ENCODE measurements at places on chromosomes 6 and 20.
A peak's percentile ranks its signal among the peaks of the same experiment; 100 is the strongest.

DNA sequence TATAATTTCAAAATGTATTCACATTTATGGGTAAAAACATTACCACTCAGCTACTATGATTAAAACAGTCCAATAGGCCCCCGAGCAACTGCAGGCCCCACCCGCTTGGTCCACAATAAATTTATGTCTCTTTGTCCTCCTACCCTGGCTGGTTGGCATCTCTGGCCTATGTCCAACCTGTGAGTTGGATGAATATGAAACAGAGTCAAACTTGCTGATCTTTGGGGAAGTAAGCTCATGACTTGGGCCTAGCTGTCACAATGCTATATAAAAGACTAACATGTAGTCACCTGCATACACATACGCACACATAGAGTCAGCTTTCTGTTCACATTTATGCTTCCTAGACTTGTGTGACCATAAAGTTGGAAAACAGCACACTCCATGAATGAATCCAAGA, 20.5 kb downstream of the MAP7 start:
- DNase-seq = no peak

- DNase-seq = no peak
Observed at GRCh38 chr6:22882581-22882980, 313.2 kb downstream of the HDGFL1 start.

GRCh38 chr6:158756977-158757752, 62.0 kb downstream of the EZR start:
- no peak for DNase-seq

DNA sequence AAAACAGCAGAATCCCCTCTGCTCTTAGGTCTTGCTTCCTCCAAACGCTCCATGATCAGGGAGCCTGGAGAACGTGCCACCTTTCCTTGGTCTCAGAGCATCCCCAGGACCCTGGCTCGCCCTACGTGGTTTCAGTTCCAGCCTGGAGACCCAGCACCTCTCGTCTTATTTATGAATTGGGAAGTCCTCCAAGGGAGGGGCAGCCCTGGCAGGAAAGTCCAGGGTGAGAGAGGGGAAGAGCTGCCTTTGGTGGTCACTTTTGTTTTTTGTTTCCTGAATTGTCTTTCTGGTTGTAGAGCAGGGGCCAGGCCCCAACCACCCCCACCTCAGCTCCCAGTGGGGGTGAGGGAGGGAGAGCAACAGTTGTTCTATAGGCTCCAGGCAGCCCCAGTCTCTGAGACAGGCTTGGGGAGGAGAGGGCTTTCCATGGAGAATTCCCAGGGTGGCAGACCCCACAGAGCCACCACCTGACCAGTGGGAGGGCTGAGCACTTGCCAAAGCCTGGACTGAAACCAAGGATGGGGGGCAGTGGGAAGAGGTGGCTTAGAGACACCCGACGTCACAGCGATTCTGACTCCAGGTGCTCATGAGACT, 88.8 kb downstream of the PRND start:
- no peak for DNase-seq

DNA sequence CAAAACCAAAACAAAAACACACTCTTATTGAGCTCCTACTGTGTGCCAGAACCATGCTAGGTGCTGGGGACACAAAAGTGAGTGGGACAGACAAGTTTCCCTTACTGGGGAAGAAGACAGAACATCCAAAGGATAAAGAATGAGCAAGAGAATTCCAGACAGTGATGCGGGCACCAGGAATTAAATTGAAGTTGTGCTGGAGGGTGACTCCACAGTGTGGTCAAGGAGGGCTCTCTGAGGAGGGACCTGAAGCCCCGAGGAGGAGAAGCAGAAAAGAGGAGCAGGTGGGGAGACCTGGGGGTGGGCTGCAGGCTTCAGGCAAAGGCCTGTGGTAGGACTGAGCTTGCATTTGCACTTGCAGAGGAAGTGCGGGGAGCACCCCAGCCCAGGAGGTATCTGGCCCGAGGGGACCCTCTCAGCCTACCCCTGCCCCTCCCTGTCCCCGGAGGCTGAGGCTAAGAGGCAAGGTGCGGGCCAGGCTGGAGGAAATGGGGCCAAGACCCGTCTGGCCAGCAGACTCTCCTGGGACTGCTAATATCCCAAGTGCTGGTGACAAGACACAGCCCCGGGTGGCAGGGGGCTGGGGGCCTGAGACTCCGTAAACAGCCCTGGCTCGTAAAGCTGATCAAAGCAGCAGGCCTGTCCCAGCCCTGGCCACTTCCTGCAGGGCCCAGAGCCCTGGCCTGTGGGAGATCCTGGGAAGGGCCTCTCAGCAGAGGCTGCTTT, 57.1 kb downstream of the SNAI1 start:
- DNase-seq = no peak

DNA sequence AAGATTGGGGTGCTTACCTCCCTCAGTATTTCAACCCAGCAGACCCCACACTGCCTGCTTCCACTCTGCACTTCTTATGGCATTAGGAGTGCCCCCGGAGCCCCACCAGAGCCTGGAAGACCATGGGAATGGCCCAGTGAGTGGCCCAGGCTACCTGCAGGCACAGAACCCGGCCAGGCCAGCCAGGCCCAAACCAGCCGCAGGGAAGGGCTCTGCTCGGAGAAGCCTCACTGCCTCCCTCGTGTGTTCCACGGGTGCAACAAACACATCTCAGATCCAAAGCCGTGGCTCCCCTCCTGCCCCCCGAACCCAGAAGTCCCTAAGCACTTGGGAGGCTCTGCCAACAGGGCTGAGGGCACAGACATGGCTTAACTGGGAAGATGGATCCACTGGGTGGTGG, 283.9 kb downstream of the CDH4 start:
- no peak for DNase-seq

GRCh38 chr6:110404607-110405006, 10.8 kb downstream of the DDO start:
- DNase-seq = no peak

DNA sequence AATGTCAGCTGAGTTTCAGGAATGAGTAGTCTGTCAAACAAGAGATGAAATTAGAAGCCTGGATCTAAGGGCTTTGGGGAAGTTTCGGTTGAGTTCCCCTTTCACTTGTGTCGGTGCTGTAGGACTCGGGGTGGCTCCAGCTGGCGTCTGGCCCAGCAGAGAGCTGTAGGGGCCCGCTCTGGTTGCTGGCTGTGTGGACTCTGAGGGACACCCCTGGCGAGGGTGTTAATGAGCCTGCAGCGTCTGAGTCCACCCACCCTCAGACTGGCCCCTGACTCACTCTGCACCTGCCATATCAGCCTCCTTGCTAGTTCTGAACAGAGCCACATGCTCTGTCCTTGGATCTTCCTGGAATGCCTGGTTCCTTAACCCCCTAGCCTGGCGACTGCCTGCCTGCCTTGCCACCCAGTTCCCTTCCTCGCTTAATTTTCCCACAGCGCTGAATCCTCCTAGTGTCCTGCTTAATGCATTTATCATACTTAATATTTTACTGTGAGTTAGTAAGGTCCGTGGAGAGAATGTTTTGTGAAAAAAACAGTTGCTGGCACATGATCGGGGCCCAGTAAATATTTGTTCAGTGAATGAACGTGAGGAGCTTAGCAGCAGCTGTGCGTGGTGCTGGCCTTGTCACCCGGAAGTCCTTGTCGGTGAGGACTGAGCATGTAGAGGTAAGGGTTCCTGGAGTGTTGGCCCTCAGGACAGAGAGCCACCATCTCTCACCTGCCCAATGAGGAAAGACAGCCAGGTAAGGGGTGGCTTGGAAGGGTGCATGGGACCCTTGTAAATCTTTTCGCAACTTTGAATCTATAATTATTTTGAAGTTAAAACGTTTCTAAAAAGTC, 1.6 kb downstream of the DNAJC5 start:
- peak; percentile 65 for DNase-seq

- no peak for DNase-seq
Observed at GRCh38 chr6:65988006-65988405, 281.0 kb upstream of the EYS start.

DNA sequence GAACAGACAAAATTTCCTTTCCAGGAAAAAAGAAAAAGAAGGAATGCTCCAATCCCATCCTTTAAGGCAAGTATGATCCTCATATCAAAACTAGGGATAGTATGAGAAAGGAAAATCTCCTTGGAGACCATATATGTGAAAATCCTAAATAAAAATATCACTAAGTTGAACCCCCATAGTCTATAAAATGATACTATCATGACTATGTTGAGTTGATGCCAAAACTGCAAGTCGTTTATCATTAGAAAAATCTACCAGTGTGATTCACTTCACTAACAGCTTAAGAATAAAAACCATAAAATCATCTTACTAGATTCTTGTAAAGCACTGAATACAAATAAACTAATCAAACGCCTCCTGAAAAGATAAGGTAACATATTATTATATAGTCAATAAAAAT, 76.6 kb upstream of the STXBP5 start:
- DNase-seq = no peak

GRCh38 chr6:65199121-65199520, 507.9 kb downstream of the EYS start:
- DNase-seq = no peak

- no peak for DNase-seq
Observed at GRCh38 chr20:43844778-43845614, 69.7 kb upstream of the TOX2 start.

DNA sequence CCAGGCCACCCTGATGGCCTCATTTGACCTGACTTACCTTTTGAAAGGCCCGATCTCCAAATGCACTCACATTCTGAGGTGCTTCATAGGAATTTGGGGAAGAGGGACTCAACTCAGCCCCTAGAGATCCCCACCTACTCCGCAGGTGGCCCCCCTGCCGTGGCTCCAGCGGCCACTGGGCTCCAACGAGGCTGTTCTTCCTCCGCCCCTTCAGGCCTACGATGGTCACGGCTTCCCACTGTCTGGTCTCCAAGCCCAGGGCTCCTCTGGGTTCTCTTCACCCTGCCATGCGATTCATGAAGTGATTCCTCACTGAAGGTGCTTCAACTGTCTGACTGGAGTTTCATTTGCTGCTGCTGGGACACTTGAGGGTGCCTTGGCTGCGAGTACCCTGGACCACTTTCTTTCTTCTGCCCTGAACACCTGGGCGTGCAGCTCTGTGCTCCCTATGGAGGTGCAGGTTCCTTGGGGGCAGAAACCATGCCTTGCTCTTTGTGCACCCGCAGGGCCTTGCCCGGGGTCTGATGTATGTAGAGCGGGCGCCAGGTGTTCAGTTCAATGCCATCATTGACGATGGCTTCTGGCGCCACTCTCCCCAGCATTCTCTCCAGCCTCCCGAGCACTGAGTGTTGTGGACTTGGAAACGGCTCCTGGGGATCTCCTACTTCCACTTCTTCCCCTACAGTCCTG, 10.0 kb upstream of the DUSP22 start:
- no peak for DNase-seq

DNA sequence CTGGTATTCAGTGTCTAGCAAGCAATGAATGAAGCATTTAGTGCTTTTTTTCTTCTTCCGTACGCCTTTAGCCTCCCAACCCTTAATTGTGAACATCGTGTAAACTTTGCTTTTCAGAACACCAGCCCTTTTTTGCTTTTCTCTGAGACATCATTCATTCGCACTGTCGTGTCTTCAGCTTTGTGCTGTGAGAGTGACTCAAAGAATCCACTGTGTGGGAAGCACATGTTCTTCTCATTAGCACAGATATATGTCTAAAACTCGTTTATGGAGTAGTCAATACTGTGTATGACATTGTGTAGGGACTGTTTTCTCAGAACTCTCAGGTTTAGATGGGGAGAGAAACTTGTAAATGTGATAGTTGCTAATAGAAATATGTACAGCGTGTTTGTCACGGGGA, 279.1 kb downstream of the FARS2 start:
- DNase-seq = no peak

- DNase-seq = no peak
Observed at GRCh38 chr6:134911547-134911946, 38.4 kb downstream of the ALDH8A1 start.

DNA sequence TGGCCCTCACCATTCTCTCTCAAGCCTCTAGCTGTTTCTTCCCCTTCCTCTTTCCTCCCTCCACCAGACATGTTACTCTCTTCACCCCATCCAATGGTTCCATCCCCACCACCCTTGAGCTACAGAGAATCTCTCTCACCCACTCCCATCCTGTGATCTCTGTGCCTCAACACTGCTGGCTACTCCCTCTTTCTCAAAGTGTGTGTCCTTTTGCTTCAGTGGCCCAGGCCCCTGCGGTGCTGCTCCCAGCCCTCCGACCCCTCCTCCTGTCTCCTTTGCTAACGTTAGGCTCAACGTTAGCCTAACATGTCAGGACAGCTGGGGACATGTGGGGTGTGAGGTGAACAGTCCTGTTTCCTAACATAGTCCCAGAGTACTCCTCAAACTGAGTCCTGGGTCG, 5.9 kb downstream of the NELFE start:
- DNase-seq = no peak

- no peak for DNase-seq
Observed at GRCh38 chr6:147194652-147195411, 9.4 kb upstream of the STXBP5 start.

DNA sequence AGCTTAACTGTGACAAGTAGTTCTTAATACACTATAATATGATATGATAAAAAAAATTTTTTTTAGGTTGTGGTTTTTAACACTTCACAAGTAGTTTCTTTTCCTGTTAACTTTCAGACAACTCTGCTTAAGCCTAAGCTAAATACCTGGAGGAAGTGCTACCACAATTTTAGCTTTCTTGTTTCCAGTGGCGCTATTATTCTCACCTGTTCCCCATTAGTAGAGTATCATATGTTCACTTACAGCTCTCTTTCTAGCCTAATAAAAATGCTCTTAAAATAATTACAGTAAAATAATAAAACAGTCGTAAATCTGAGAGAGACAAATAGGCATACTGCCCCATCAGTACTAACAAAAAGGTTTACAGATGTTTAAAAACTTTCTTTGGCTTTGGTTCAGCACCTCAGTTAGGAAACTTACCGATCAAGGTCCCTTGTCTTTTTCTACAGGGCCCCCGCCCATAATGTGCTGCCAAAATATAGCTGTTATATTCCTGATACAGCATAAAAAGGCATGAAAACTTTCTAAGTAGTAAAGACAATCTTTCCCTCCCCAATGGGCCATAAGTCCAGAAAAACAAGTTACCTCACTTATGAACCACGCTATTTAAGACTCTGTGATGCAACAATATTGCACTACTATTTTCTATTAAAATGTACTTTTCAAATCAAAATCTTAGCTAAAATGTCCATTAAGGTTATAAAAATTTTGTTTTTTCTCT, 57.9 kb downstream of the SESN1 start:
- DNase-seq = no peak

DNA sequence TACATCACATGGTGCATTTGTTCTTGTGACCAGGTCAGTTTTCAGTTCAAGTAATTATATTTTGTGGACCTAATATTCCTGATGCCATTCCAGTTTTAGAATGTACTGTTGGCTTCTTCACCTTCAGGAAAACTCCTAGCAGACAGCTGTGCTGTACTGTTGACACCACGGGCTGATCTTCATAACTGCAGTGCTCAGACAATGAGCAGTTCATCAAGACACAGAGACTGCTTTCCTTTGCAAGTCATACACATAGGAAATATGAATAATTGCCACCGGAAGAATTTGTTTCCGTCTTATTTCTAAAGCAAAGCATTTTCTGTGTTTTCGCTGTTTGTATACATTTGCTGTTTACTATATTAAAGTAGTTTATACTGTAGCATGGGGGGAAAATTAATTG, 89.8 kb downstream of the C6orf118 start:
- DNase-seq = no peak

DNA sequence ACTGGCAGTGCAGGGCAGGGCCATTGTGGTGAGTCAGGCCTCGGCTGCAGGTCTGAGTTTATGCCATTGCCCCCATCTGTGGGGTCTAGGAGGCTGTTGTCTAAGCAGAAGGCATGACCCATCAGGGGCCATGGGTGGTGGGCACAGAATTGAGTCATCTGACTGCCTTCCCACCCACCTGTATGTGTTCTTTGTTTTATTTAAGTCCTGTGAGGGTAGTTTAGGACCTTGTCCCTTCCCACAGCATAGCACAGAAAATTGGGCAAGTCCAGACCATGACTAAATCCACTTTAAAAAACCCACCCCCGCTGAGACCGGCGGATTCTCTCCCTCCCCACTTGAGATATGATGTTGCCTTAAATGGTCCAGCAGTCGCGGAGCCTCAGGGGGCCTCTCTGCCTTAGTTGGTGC, 40.3 kb downstream of the ERMARD start:
- no peak for DNase-seq
